ENCODE measurements at places on chromosomes 1 and 21.

DNA sequence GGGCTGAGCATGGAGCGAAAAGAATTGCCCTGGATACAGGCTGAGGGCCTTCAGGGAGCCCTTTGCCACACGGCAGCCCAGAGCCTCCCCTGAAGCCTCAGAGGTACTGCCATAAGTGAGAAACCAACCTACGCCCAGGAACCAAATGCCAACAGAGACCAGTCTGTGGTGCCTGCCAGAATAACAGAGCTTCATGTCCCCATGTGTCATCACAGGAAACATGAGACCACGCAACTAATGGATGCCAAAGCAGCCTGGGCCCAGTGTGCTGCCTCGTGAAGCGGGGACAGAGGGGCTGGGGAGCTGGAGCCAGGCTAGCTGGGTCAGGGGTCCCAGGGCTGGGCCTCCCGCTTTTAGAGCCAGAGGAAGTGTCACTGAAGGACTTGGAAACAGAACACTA, 18.7 kb upstream of the STUM start:
- no peak for DNase-seq

GRCh38 chr1:241156231-241156965, 200.6 kb downstream of the RGS7 start:
- no peak for DNase-seq

- DNase-seq: no peak
Observed at GRCh38 chr1:230641346-230641745, 935 bp upstream of the COG2 start.

- DNase-seq: no peak
Observed at GRCh38 chr1:23553231-23554126, 5.8 kb downstream of the ID3 start.

DNA sequence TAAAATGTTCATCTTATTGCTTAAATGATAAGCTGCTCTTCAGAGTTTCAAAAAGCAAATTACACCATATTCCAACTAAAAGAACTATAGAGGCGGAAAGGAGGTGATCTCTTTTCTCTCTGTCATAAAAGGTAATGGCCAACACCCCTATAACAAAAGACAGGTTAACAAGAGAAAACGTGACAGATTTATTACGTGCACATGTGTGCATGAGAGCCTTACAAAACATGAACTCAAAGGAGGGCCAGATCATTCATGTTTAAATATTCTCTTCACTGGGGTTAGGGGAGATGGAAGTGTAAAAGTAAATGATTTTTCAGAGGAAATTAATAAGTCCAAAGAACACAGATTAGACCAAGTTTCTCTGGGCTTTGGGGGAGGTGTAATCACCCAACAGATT, 26.5 kb upstream of the FMO2 start:
- DNase-seq: no peak

GRCh38 chr1:162336621-162337285, 39.9 kb downstream of the SPATA46 start:
- no peak for DNase-seq

DNA sequence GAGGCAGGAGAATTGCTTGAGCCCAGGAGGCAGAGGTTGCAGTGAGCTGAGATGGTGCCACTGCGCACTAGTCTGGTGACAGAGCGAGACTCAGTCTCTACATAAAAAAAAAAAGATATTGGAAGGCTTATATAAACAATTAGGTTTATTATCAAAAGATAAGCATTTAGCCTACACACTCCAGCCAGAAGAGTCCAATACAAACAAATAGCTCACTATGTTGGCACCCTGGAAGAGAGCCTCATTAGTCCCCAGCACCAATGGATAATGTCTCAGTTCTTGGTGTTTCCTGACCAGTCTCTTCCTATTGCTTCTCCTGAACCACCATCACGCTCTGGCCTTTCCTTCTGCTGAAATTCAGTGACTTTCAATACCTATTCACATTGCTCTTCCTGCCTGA, 48.6 kb upstream of the ATP1A1 start:
- peak; percentile 9 for DNase-seq

- DNase-seq: no peak
Observed at GRCh38 chr1:58917436-58917835, 133.6 kb upstream of the JUN start.

DNA sequence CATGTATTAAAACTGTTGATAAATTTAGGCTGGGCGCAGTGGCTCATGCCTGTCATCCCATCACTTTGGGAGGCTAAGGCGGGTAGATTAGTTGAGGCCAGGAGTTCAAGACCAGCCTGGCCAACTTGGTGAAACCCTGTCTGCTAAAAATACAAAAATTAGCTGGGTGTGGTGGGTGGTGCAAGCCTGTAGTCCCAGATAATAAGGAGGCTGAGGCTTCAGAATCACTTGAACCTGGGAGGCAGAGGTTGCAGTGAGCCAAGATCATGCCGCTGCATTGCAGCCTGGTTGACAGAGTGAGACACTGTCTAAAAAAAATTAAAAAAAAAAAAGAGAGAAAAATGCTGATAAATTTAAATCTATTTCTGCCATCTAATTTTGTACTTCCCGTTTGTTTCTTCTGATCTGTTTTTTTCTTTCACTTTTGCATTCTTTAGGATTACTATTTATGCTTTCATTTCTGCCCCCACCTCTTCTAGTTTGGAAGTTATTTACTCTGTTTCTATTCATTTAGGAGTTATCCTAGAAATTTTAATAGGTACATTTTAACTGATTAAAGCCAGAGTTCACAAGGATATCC, 3.2 kb upstream of the DENND1B start:
- DNase-seq: no peak

DNA sequence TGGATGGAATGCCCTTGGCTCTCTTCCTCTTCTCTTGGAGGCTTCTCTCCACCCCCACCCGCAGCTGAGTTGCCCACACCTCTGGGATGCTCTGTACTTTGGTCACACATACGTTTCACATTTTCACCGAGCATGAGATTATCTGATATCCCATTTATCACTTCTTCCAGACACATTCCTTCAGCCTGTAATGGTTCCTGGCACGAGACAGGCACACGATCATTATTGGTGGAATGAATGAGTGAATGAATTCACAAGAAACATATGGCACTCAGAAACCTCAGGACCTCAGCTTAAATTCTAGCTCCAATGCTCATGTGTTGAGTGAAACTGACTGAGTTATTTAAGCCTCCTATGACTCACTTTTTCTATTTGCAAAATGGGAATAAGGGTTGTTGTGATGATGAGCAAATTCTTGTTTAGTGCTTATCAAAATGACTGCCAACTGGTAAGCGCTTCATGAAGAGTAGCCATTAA, 242.7 kb upstream of the JUN start:
- DNase-seq: no peak

DNA sequence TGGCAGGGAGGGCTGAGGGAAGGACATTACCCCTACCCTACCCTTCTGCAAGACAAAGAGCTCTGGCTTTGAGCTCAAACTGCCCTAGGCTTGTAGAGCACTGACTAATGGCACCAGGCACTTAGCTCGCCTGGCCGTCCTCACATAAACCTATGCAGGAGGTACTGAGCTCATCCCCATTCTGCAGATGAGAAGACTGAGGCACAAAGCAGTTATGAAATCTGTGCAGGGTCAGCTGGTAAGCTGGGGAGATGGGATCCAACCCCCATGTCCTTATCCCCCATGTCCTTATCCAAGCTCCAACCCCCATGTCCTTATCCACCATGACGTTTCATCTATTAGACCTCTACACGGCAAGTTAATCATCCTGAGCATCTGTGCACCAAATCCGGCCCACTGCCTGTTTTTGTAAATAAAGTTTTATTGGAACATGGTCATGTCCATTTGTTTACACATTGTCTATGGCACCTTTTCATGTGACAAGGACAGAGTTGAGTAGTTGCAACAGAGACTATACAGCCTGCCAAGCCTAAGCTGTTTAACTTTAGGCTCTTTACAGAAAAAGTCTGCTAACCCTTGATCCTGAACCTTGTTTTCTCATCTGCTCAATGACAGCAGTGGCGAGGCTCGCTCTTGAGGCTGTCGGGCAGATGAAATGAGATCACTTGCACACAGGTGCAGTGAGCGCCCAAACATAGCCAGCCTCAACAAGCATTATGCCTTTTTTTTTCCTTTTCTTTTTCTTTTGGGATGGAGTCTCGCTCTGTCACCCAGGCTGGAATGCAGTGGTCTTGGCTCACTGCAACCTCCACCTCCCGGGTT, 86.8 kb downstream of the FBXO2 start:
- no peak for DNase-seq

- no peak for DNase-seq
Observed at GRCh38 chr1:162823231-162823630, 32.7 kb downstream of the HSD17B7 start.

DNA sequence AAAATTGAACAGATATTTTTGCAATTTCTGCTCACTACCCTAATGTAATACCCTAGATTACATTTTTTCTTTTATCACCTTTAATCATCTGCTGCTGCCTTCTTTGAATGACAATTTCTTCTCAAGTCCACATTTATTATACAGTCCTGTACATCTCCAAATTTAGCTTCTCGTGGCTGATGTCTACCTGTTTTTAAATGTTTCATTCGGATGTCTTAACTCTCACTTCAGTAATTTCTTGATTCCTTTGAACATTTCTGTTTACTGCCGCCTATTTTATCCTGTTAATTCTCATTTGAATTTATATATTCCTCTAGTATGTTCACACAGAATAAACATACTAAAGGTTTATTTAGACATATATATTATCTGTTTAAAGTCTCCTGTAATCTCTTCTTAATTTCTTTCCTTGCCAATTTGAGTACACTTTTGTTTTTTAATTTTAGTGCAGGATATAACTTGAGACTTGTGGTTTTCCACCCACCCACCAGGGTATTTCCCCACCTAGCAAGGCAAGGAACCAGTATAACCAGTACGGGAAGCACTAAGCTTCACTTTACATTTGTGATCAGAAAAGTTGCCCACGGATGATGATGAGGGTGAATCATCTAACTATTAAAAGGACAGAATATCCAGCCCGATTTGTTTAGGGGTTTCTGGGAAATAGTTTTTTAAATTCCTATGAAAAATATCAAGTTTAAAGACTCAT, 12.7 kb downstream of the INSL5 start:
- DNase-seq: no peak

DNA sequence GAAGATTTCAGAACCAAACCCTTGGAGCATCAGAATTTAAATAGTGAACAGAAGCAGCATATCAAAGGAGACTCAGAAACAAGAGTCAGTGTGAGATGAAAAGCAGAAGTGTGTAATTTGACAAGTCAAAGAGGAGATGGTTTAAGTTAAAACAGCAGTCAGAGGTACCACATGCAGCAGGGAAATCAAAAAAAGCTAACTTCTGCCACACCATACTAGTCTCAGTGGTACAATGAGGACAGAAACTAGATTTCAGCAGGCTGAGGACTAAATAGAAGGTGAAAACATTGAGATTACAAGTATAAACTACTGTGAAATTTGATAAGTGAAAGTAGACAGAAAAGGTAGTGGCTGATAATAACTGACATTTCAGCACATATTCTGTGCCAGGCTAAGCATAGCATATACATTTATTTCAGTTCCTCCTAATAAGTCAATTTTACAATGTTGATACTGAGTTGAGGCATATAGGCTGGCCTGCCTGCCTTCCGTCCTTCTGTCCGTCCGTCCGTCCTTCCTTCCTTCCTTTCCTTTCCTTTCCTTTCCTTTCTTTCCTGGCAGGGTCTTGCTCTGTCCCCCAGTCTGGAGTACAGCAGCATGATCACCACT, 12.6 kb downstream of the SUCO start:
- DNase-seq: no peak

GRCh38 chr1:110208916-110209645, 1.0 kb upstream of the KCNC4 start:
- DNase-seq: no peak

DNA sequence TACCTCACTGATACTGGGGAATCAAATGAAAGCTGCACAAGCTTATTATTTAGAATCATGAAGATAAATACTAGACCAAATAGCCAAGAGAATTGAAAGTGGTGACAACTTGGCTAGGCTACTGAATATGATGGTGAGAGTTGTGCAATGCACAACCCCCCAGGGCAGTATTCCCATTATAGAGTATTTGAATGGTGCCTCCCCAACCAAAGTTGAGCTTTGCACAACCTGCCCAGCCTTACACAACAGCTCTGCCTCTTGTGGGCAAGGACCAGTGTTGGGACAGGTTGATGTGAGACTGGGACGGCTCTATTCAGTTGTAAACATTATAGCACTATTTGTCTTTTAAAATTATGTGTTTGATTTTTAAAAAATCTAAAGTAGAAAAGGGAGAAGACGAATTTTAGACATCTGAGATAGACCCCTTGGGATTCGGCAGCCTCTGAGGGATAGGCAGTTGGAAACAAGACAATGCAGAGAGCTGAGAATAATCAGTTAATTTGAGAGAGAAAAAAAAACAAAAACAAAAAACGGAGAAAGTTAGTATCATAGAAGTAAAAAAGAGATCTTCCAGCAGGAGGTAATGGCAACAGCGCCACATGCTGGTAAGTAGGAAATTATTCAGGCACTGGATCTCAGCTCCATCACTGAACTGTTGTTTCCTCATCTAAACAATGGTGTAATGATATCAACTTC, 91.0 kb upstream of the KCNA3 start:
- DNase-seq: peak; percentile 67

GRCh38 chr21:36927719-36928117, 38.8 kb downstream of the HLCS start:
- peak; percentile 45 for DNase-seq

DNA sequence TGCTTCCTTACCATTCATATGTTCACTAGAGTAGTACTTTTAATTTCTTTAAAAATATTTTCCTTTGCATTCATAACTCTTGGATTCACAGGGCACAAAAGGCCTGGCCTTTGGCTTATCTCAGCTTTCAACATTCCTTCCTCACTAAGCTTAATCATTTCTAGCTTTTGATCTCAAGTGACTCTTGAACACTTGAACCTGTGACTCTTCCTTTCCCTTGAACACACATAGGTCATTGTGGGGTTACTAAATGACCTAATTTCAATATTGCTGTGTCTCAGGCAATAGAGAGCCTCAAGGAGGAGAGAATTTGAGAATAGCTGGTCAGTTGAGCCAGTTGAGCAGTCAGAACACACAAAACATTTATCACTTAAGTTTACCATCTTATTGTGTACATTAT, 49.9 kb downstream of the COL11A1 start:
- DNase-seq: no peak

GRCh38 chr1:169018751-169019150, 87.7 kb upstream of the ATP1B1 start:
- DNase-seq: no peak

GRCh38 chr1:234962340-234962989, 166.2 kb downstream of the TOMM20 start:
- DNase-seq: peak; percentile 34

GRCh38 chr1:60950224-60951063, 131.9 kb upstream of the NFIA start:
- peak; percentile 34 for DNase-seq

DNA sequence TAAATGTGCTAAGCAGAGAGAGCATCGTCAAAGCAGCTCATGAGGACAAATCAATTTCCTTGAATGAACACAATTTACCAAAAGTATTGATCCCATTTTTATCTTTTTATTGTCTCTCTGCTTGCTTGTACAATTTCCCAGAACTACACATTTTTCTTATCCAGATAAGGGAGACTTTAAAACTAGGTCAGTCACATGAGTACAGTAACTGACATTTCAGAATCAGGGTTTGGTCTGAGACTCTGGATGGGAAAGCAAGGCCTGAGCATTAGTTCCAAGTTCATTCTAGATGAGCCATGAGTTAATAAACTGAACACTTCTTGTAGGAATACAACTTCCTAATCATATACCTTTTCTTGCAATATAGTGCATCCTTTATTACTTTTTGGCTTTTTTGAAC, 11.5 kb upstream of the DENND2D start:
- DNase-seq: no peak
